ENCODE measurements at places on chromosomes 7 and 10. TPM values are rescaled to one million over a fixed set of nuclear protein-coding genes. Genes with fewer than 3 reads are reported as not detected.

KEL gene
- not detected for total RNA-seq

KCP gene
- total RNA-seq: not detected

ZMYND11 gene
- 53.5 TPM for total RNA-seq

PIK3CG gene
- total RNA-seq: 0.64 TPM

OR2A1 gene
- under 0.01 TPM for total RNA-seq

ST7 gene
- 31.5 TPM for total RNA-seq

ARL5B gene
- 22.9 TPM for total RNA-seq

CBLL1 gene
- total RNA-seq: 36.3 TPM

SLC12A9 gene
- total RNA-seq: 20.0 TPM

PNLIPRP3 gene
- not detected for total RNA-seq

TMEM178B gene
- total RNA-seq: 0.43 TPM

ABCC2 gene
- 0.32 TPM for total RNA-seq

GRID2IP gene
- not detected for total RNA-seq

All from fibroblast of villous mesenchyme (primary cell).